Naive thymus-derived CD8-positive, alpha-beta T cell (primary cell): ENCODE measurements at places on chromosomes 4 and X.
A peak's percentile ranks its signal among the peaks of the same experiment; 100 is the strongest.

- DNase-seq, result no peak
These were observed 122.4 kb downstream of the BCOR start for GRCh38 chrX:39975101-39975925.

GRCh38 chr4:140809676-140810075 is 53.5 kb upstream of the TBC1D9 start:
- DNase-seq, result no peak

DNA sequence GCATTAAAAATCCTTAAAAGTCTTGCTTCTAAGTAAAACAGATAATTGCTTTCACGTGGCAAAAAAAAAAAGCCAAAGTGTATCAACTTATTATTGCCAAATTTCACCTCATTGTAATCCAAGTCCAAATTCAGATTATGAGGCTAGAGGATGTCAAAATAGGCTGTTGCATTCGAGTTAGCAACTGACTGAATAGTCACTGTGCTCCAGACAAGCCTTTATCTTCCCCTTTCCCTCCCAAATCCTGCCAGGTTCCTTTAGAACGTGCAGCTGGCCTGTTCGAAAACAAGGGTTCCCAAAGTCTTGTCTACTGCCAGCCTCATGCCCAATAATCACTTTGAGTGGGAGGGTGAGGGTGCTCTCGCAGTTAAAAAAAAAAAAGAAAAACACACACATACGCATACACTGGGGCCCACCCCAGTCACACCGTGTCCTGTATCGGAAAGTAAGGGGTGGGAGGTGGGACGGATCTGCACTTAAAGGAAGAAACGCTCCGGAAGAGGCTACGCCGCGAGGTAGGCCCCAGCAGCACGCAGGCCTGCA is 603 bp downstream of the MAD2L1 start:
- peak; percentile 81 for DNase-seq

DNA sequence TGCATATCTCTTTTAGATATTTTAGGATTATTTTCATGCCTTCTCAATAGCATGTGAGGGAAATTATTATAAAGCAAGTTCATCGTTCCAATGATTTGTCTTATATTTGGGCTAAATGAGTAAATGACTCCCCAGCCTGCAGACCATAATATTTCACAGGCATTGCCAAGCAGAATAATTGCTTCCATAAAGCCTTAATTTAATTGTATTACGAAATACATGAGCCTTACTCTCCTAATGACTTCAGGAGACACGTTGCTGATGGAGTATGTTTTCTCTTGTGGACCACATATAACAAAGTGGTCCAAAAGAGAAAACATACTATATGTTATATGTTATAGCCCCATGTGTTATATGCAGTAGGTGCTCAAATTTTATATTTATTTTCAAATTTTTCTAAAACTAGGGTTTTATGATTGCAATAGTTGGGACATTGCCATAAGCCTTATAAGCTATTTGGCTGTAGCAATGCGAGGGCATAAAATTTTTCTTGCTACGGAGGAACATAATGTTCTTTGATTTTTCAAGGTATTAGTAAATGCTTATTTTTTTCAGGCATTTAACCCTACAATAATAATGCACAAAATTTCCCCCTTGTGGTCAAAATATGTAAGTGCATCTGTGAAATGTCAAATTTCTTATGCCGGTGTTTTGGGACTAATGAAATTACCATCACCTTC is 26.2 kb upstream of the TMPRSS11D start:
- DNase-seq, result no peak

DNA sequence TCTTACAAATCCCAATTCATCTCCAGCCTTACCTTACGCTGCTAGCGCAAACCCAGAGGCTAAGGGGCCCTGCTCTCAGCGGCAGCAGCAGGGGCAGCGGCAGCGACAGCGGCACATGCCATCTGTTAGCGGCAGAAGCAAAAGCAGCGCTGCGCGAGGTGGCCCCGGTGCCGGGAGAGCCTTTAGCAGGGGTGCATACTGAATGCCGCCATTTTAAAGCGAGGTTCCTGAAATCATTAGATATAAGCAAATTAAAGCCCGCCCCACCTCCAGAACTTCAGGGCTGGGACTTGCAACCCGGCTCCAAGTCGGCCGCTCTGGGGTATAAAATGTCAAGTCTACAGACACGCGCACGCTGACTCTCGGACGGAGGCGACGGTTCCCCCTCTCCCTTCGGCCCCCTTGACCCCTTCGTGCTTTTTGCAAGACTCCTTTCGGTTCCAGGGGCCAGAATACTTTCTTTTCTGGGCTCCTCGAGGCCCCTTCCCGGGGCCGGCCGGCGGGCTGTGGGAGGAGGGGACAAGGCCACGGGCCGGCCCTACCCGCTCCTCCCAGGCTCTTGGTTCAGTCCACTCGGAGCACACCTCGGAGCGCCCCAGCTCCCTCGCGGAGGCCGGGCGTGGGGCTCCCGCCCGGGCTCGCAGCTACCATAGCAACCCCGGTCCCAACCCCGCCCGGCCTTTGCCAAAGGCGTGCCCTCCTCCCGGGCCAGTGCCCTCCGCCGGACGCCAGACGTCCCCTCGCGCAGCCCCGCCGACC is at the start of gene MBNL3:
Gene MBNL3, minus strand, starts transcription at position 220 of the 759 bp plus-strand sequence. CDS start 49,427 bp downstream, outside the sequence.
- DNase-seq, result peak; percentile 71

DNA sequence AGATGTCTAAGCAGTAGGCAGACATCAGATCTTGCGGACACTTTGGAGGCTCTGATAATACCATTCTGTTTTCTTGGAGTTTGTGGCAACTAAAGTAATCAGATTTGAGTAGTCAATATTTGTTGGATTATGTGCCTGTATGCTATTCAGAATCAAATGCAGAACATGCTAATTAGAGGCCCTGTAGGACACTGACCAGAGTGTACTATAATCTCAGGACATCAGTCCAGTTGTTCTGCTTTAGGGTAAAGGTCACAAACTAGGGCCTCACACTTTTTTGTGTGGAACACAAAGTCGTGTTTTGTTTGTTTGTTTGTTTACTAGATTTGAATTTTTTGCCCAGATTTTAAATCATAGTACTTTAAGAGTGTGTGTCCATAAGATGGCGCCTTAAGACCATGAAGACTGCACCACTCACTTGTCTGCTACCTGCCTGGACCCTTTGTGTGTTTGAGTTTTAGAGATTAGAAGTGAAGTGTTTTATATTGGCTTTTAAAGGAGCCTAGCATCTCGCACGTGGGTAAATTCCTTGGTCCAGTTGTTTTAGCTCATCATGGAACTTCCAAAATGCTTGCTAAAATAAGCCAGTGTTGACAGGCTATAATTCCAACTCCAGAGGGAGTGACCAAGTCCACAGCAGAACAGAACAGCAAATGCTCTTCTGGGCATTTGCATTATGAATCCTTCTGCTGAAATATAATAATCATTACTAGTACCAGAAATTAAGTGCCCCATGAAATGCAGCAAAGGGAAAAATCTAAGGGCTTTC is 34.7 kb downstream of the IL13RA1 start:
- DNase-seq, result no peak

GRCh38 chrX:107565015-107565414 is 63.3 kb upstream of the PRPS1 start:
- DNase-seq, result no peak

DNA sequence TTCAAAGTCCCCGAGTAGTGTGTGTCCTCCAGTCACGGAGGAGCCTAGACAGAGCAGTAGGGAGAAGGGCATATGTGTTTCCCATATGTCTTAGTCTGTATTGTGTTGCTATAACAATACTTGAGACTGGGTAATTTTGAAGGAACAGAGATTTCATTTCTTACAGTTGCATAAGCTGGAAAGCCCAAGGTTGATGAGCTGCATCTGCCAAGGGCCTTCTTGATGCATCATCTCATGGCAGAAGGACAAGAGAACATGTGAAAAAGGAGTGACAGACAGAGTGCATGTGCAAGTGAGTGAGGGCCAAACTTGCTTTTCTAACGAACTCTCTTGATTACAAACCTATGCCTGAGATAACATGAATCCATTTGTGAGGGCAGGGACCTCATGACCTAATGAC is 243.4 kb downstream of the ARHGAP10 start:
- no peak for DNase-seq

- no peak for DNase-seq
These were observed 66.5 kb downstream of the EFNB1 start for GRCh38 chrX:68895341-68895755.

DNA sequence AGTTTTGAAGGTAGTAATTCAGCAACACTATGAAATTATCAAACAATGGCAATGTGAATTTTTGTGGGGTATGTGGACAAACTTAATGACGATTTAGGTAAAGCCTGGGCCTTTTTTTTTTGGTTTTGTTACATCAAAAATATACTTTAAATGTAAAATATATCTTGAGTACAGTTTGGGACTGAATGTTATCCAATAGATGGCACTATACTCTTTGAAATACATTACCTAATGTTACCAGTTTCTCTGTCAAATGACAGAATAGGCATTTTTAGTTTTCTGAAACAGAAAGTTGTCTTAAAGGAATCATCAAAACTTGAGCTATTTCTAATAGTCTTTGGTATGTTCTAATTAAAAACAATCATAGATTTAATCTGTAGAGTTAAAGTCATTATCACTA is 1651.9 kb downstream of the C4orf33 start:
- DNase-seq, result no peak

DNA sequence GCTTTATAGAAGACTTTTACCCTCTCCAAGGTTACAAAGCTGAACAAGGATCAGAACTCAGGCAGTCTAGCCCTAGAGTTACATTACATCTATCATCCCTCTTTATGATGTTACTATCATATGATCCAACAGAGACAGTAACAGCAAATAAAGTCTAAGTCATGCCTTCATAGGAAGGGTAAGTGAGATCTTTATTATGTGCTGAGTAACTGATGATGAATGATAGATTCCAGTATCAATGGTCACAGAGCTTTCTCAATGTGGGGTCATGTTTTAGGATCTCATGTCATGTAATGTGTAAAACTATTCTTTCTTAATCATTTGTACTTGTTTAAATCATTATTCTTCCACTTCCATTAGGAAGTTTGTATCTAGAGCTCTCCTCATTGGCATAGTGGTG is 22.8 kb downstream of the ELOVL6 start:
- DNase-seq, result no peak

GRCh38 chrX:109830704-109831206 is 97.7 kb upstream of the ACSL4 start:
- no peak for DNase-seq

DNA sequence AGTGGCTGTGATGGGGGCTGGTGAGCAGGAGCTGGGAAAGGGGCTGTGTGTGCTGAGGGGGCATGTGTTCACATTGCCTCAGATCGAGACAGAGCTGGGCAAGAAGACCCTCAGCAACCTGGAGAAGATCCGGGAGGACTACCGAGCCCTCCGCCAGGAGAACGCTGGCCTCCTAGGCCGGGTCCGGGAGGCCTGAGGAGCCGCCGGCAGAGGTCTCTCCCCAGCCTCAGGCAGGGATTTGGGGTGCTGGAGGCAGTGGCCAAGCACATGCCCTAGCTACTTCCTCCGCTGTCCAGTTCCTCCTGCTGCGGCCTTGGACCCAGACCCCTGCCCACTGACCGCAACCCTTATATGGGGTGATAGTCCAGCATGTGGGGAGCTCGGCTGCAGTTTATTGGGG is 14.4 kb downstream of the FOXP3 start:
- no peak for DNase-seq

- DNase-seq, result no peak
These were observed 65.4 kb upstream of the FAM9C start for GRCh38 chrX:13109817-13110216.

- no peak for DNase-seq
These were observed 326.9 kb downstream of the PDHA2 start for GRCh38 chr4:96166806-96167205.

DNA sequence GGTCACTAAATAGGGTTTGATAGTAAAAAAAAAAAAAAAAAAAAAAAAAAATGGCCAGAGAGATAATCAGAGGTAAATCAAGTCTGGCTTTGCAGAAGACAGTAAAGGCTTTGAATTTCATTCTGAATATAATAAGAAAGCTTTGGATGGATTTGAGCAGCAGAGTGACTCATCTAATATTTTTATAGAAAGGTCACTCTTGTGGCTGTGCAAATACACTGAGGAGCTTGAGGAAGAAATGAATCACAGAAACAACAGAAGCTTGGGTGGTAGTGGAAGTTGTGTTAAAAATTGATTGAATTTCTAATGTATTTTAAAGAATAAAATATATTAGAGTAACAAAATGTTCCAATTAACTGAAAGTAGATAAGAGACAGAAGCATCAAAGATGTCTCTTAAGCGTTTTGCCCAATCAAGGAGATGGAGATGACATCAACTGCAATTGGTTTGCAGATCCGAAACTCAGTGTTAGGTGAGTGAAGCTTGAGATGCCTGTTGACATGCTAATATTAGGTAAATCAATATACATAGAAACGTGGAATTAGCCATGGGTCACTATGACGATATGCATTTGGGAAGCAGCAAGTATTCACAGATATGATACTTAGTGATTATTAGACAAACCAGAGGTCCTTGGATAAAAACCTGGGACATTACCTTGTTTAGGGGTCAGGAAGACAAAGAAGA is 280.5 kb downstream of the GPM6A start:
- DNase-seq, result no peak

GRCh38 chr4:174252412-174252811 is 31.1 kb downstream of the FBXO8 start:
- no peak for DNase-seq

- DNase-seq, result no peak
These were observed 455.4 kb upstream of the ADGRL3 start for GRCh38 chr4:60744767-60745166.

GRCh38 chr4:121485190-121485804 is 104.5 kb upstream of the QRFPR start:
- DNase-seq, result no peak

DNA sequence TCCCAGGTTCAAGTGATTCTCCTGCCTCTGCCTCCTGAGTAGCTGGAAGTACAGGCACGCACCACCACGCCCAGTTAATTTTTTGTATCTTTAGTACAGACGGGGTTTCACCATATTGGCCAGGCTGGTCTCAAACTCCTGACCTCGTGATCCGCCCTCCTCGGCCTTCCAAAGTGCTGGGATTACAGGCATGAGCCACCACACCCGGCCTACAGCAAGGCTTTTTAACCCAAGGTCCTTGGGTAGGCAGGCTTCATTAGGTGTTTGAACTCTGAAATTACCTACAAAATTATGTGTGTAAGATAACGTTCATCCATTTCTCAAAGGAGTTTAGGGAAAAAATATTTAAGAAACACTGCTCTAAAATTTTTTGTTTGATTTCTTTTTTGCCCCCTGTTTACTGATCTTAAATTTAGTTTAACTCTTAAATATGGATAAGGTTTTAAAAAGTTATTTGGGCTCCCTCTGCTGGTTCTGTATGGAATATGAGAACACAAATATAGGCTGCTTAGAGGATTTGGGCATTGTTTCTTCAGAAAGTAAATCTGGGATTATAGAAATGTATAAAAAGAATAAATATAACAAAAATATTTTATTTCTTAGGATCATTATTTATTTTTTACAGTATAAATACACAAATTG is 92.8 kb downstream of the CBR4 start:
- peak; percentile 20 for DNase-seq

DNA sequence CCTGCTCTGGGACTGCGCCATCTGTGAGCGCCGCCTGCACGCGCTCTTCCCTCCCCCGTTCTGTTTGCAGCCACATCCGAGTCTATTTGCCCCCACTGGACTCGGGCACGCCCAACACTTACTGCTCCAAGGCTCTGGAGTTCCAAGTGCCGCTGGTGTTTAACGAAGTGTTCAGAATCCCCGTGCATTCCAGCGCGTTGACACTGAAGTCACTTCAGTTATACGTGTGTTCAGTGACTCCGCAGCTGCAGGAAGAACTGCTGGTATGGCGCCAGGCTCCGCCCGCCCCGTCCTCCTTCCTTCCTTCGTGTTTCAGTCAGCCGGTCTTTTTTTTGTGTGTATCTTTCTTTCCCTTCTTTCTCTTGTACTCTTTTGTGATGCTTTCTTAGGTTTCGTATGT is 30.7 kb upstream of the CLCN4 start:
- no peak for DNase-seq
